ENCODE measurements at places on chromosomes 3 and 15.
A peak's percentile ranks its signal among the peaks of the same experiment; 100 is the strongest.

GRCh38 chr3:169458752-169459151, 204.8 kb downstream of the MECOM start:
- no peak for DNase-seq

- no peak for DNase-seq
Measured at GRCh38 chr3:148205977-148206376, 491.7 kb upstream of the AGTR1 start.

- DNase-seq = no peak
Measured at GRCh38 chr15:66390678-66391077, 4.0 kb downstream of the MAP2K1 start.

DNA sequence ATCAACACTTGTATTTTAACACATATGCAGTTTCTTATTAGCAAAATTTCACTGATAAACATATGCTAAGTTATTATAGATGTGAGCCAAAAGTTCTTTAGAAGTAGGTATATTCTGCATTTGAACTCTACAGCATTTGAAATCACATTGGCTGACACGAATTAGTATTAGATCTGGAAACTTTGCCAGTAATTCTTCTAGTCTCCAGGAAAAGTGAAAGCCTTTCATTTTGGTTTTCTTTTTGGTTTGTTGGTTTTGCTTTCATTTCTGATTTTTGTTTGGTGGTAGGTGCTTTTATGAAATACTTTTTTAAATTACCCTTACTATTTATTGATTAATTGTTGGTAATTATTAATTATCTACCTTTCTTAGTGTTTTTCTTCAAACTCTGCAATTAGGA, 72.9 kb downstream of the RBMS3 start:
- no peak for DNase-seq

DNA sequence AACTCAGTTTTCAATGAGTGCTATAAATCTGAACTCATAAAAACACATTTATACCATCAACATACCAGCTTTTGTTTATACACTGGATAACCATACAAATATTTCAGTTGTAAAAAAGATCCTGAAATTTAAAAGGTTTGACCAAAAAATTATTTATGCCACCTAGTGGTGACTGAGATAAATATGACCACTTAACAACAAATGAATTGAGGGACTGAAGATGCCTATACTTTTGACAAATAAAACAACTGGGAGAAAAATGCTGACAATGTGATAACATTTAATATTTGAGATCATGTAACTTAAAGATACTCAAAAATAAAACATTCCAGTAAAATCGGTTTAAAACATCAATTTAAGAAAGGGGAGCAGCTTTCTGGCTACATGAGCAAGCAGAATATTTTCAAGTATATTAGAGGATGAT, 30.4 kb downstream of the ATG3 start:
- peak; percentile 29 for DNase-seq

DNA sequence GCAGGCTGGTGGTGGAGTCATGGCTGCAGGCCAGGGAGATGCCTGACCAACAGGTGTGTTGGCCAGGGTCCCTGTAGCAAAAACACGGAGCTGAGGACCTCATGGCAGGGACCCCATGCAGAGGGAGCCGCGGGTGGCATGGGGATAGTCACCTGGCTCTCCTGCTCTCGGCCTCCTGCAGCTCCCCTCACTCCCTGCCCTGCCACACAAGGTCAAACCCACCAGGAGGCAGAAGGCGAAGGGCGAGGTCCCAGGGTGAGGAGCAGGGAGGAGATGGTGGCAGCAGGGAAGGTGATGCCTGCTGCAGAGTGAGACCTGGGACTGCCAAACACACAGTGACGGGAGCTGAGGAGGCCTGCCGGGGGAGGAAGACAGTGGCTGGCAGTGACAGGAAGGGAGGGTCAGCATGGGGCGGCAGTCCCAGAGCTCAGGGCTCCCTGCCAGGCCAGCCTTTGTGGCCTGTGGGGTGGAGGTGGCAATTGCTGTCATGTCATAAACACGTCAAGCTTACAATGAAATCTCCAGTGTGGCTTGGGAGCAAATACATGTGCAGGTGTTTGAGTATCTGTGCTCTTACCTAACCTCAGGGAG, 144.3 kb downstream of the TJP1 start:
- DNase-seq = peak; percentile 87

- DNase-seq = no peak
Measured at GRCh38 chr3:81788044-81788443, 26.6 kb upstream of the GBE1 start.

DNA sequence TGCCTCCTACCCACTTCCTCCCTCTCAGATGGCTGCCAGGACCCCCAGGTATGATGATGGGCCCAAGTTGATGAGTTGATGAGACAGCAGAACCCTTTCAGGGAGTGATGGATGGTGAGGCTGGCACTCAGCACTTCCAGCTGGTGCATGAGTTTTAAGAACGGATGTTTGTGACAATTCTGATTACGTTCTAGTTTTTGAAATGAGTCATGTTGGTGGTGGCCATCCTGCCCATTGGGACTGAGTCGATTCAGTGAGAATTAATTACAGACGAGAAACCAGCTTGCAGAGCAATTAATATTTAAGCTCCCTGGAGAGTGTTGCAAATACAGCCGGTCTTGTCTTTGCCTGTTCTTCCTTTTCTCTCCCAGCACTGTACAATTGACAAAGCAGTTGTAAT, 56.9 kb upstream of the NR2C2 start:
- DNase-seq = no peak

DNA sequence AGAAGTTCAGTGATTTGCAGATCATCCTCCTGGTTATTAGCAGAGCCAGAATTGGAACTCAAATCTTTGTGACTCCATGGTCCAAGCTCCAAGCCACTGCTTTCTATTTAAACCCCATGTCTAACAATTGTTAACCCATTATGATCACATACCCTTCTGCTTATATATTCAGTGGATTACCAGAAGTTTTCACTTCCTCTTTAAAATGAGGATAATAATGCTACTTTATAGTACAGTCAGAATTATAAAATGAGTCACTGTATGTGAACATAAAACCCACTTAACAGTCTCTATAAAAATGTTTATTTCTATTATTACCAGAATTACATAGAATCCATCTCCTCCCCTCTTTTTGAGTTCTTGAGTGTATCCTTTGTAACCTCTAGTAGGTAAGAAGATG, 550.7 kb upstream of the DPPA4 start:
- no peak for DNase-seq

- no peak for DNase-seq
Measured at GRCh38 chr3:23949784-23950183, 4.7 kb downstream of the NR1D2 start.

GRCh38 chr15:35987056-35987455, 441.1 kb upstream of the DPH6 start:
- no peak for DNase-seq

DNA sequence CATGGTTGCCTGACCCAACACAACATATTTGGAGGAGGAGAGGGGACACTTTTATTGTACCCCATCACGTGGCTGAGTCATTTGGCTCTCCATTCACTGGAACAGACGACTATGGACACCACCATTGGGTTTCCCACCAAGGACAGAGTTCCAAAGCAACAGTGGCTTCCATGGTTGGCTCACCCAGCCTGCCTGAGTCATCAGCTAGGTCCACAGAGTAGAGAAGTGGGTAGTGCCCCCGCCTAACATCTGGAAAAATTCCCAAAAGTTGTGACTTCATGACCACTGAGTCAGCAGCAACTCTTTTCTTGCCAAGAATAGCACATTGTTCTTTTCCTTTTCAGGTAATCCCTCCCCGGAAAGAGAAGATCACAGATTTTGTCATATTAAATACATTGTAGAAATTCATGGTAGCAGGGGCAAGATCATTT, 3.0 kb upstream of the PPP1R2 start:
- peak; percentile 80 for DNase-seq

- DNase-seq = no peak
Measured at GRCh38 chr3:27105904-27106303, 263.3 kb downstream of the NEK10 start.

DNA sequence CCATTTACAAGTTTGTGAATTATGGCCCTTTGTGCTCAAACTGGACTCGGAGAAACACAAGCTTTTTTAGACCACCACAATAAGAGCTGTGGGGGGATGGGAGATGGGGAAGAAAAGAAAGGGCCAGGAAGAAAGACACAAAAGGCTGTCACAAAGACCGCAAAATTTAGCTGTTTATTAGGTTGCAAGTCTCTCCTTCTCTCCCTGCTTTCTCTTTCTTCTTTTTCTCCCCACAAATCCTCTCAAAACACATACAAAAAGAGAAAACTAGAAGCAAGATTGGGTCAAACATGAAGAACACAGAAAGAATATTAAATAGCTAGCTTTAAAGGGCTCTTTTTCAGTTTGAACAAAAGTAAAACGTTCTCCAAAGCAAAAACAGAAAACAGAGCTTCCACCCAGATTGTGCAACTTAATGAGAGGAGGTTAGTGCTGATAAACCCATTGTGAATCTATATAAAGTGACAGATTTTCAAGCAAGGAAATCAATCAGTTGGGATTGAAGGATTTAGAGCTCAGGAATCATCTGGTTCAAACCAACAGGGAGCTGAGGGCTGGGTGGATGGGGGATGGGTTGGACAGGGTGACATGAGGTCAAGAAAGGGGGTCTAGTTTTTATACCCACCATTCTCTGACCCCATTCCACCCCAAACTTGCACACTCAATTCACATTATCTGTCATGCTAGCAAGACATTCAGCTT, 87.3 kb downstream of the DHX30 start:
- DNase-seq = no peak

- DNase-seq = no peak
Measured at GRCh38 chr3:52530918-52531826, 2.5 kb downstream of the NT5DC2 start.

GRCh38 chr15:35506272-35506870, 39.6 kb downstream of the DPH6 start:
- DNase-seq = no peak

DNA sequence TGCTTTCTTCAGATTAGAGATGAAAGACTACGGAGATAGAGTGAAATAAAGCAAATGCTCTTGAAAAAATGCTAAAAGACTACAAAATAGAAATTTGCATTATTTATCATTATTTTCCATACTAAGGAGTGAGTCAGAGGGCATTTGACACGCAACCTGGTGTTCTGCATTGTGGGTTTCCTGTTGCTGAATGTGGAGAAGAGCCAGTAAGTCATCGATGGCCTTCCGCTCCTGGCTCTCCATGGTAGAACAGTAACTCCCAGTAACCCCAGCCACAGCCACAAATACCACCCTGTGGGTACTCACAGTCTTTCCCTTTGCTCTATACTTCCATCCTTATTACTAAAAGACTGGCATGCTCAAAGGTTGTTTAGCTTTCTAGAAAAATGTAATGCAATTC, 61.5 kb downstream of the CGGBP1 start:
- DNase-seq = no peak

DNA sequence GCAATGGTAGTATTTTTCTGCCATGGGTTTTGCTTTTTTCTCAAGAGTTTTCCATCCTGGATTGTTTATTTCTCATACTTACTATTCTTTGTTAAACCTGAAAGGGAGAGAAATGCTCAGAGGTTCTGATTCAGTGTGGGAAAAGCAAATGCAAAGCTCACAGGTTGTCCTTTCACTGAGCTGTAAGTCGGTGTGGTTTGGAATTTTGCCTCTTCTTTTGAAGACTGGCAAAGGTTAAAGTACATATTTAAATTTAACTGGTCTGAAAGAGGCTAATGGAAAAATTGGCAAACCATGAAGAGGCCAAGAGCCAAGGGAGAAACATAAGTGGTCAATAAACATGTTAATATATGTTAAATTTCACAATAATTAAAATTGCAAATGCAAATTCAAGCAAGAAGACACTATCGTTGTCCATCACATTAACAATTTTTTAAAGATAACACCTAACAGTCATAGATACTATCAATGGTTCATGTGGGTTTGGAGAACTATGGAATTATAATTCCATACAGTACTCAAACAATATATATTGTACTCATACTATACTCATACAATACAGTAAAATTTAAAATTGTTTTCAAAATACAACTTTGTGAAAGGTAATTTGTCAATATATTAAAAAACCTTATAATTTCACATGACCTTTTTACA, 246.8 kb upstream of the STT3B start:
- no peak for DNase-seq

DNA sequence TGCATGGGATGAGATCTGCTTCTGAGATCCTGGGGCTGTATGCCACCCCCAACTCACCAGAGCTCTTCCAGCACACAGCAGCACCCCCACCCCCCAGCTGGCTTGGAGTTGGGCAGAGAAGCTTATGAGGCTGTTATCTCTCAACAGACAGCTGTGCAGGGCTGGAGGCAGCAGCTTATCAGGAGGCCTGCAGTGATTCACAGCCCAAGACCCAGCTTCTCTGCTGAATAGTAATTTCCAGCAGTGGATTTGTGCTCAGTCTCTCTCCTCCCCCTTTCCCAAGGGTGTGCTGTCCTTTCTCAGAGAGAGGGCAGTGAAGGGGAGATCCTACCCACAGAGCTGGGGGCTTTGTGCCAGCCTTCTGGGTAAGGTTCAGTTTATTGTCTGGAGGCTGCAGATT, 2.1 kb downstream of the RPP25 start:
- DNase-seq = no peak

GRCh38 chr15:100769975-100770340, 109.7 kb upstream of the ALDH1A3 start:
- no peak for DNase-seq

DNA sequence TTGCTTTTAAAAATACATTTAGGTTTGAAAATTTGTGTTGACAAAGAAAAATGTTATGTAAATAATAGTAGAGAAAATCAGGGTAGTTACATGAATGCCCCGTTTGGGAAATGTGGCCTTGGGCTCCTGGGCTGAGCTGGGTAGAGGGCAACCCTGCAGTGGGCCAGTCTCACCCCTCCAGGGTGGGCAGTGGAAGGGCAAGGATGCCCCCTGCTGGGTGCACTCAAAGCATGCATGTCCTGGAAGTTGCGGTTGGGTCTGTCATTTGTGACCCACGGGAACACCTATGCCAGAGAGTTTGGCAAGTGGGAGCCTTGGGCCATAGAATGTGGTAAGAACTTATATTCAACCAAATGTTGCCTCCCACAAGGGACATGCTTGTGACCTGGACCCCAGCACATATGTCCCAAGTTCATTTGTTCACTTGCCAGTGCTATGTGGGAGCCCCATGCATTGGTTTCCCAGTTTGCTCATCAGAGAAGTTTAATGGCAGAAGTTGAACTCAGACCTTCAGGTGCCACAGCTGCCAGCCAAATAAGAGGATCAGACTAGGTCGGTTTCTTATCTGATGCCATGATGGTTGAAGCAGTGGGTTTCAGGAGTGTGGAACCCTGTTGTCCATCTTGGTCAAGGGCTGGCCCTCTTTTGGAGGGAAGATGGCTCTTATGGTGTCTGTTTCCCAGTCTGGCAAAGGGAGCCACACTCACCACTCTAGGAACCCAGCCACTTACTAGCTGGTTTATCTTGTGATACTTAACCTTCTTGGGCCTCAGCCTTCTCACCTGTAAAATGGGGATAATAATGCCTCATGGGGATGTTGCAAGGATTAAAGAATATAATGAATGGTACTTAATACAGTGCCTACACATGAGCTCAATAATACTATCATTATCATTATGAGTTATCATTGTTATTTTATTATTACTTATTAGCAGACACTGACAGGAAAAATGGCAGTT, 2.5 kb upstream of the PLCB2 start:
- peak; percentile 27 for DNase-seq

DNA sequence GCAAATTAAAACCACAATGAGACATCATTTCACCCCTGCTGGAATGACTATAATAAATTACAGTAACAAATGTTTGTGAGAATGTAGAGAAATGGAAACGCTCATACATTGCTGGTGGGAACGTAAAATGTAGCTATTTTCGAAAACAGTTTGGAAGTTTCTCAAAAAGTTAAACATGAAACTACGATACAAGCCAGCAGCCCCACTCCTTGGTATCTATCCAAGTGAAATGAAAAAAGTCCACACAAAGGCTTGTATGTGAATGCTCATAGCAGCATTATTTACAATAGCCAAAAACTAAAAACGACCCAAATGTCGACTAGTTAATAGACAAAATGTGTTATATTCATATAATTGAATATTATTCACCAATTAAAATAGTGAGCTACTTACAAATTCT, 22.9 kb upstream of the CFAP20DC start:
- DNase-seq = no peak

Measured in LoVo (cell line).